Left colon (tissue), 2 donors: ENCODE measurements at places on chromosomes 4 and X. TPM values are rescaled to one million over a fixed set of nuclear protein-coding genes. Genes with fewer than 3 reads are reported as not detected.

GRIA3 gene
- total RNA-seq: 0.67 TPM

- no peak for DNase-seq
Observed at GRCh38 chr4:37615720-37616063, 70.5 kb downstream of the RELL1 start.

DNA sequence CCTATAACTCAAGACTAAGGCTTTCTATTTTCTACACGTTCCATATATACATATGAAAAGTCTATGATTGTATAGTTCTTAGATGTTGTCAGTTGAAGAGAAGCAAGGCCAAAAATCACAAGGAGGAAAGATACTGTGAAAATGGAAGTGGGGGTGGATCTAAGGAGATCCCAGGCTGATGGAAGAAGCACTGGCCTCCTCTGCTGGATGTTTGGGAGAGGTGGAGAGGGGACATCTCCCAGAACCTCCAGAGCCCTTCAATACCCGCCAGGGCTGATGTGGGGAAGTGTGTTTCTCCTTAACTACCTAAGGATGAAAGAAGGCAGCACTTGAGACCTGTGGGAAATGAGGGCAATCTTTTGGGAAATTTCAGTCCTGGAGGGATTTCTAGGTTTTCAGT is 67.4 kb downstream of the RASGEF1B start:
- DNase-seq: no peak

GRCh38 chr4:153039542-153040185 is 103.5 kb downstream of the FHDC1 start:
- no peak for DNase-seq

GRCh38 chrX:129772796-129773431 is 6.8 kb upstream of the SASH3 start:
- DNase-seq: peak; percentile 88

HTN1 gene
- not detected for total RNA-seq

- DNase-seq: no peak
Observed at GRCh38 chr4:77510367-77510766, 95.3 kb upstream of the CXCL13 start.

DNA sequence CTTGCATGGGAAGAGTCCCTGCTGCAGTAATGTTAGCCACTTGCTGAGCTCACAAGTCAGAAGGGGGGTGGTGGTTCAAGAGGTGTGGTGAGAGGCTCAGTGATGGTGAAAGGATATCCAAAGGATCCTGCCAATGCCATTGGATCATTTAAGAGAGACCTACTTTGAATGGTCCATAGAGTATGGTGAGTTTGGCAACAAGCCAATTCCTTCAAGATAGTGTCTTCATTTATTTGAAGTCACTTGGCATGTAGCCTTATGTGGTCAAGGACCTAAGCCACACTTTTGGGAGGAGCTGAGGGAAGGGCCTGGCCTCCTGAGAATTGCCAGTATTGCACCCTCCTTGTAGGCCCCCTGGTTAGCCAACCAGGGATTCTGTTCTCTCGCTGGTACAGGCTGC is 87.9 kb downstream of the TSPAN7 start:
- no peak for DNase-seq

DNA sequence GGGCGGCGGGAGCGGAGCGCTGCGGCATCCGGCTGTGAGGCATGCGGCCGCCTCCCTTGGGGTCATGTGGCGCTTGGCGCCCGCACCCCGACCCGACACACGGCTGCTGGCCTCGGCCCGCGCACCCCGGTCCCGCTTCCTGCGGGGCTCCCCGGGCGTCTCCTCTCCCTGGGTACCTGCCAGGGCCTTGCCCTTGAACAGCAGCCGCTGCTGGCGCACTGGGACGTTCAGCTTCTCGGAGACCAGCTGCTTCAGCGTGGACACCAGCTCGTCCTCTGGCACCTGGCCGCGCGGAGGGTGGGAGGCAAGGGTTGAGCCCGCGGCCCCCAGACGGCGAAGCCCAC is 391 bp downstream of the UBL4A start:
- no peak for DNase-seq

DNA sequence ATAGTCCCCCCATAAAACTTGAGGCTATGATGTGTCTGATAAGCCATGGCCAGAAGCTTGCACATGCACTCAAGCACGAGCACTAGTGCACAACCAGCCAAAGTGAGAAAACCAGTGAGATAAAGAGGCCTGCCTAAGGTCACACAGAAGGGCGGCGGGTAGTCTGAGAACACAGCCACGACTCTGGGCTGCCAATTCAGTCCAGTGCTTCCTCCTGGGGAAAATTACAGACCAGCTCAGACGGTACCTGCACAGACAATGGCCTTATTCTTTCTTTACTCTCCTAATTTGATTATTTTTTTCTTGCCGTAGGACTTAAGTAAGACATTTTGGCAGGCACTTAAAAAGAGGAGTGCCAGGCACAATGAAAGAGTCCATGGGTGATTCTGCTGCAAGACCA is 533.2 kb upstream of the FAT1 start:
- DNase-seq: no peak

CFAP99 gene
- 0.46 TPM for total RNA-seq
